ENCODE measurements at places on chromosomes 13 and 19.

DNA sequence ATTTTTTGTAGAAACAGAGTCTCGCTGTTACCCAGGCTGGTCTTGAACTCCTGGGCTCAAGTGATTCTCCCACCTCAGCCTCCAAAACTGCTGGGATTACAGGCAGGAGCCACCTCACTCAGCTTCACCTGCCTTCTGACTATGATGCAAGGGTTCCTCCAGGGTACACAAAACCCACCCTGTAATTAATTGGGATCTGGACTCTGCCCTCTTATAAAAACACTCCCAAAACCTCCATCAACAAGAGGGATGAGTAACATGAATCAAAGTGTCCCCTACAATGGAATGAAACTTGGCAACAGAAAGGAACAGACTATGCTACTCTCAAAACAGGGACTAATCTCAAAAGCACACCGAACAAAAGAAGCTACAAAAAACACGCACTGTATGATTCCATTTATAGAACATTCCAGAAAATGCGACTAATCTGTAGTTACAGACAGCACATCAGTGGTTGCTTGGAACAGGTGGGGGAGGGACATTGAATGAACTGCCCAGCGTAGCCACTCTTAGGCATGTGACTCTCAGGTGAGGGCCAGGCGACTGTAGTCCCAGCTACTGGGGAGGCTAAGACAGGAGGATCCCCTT lies 3.2 kb upstream of the PRR36 start:
- DNase-seq: no peak

DNA sequence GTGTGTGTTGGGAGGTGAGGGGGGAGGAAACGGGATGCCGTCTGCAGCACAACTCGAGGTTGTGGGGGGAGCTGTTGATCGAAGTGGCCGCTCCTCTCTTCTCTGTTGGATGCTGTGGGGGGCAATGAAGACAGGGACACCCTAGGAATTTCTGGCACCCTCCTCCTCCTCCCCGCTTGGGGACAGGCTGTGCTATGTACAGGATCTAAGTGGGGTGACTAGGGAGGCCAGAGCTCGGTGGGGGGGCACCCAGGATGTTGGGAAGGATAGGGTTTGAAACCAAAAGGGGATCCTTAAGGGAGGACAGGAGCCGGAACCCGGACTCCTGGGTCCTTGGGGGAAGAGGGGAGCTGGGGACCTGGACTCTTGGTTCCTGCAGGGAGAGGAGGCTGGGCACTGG lies 2.0 kb downstream of the GRIN2D start:
- no peak for DNase-seq

DNA sequence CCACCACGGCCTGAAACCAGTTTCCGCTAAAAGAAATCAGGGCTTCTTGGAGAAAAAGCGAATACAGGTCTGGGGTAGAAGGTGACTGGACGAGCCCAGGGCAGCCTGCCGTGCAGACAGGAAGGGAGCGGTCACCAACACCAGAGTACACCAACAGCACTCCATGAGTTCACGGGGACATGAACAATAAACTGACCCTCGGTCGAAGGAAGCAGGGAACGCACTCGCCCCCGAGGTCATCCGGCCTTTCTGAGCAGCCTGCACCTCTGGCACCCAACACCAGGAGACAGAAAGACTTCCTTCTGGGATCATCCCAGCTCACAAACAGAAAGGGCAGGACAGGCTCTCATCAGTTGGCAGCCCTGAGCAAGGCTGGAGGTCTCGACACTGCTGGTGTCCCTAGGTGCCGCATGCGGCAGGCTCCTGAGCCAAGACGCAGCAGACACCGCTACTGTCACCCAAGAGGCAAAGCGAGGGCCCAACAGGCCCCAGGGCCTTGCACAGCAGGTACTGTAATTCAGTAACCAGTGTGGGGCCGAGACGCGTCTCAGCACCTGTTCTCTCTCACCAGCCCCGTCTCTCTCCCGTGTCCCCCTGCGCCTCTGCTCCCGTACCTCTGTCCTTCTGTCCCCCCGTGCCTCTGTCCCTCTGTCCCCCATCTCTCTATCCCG lies 18.0 kb downstream of the DCUN1D2 start:
- DNase-seq: no peak

DNA sequence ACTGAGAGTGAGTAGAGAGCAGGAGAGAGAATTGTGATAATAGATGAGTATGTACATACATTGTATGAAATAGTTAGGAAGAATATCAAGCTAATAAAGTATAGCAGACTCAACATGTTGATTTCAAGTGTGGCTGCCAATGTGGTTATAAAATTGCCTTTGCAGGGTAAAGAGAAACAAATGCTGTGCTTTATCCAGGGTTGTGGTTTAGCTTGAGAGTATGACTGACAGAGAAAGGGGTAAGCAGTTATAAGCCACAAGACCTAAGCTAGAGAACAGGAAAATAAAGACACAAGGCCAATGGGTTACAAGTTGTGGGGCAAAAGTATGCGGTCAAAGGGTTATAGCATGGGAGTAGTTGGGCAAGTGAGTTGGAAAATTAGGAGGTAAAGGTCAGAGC lies 1217.5 kb downstream of the DIAPH3 start:
- DNase-seq: no peak

GRCh38 chr13:104984296-104984818 lies 1551.1 kb downstream of the EFNB2 start:
- DNase-seq: no peak

Data from amygdala (tissue), 56 donors.